Activated naive CD8-positive, alpha-beta T cell treated with anti-CD3 and anti-CD28 coated beads, Interleukin-2, amount 50 U/mL, for 24 hours (primary cell): ENCODE measurements at places on chromosomes 12 and 14.

DNA sequence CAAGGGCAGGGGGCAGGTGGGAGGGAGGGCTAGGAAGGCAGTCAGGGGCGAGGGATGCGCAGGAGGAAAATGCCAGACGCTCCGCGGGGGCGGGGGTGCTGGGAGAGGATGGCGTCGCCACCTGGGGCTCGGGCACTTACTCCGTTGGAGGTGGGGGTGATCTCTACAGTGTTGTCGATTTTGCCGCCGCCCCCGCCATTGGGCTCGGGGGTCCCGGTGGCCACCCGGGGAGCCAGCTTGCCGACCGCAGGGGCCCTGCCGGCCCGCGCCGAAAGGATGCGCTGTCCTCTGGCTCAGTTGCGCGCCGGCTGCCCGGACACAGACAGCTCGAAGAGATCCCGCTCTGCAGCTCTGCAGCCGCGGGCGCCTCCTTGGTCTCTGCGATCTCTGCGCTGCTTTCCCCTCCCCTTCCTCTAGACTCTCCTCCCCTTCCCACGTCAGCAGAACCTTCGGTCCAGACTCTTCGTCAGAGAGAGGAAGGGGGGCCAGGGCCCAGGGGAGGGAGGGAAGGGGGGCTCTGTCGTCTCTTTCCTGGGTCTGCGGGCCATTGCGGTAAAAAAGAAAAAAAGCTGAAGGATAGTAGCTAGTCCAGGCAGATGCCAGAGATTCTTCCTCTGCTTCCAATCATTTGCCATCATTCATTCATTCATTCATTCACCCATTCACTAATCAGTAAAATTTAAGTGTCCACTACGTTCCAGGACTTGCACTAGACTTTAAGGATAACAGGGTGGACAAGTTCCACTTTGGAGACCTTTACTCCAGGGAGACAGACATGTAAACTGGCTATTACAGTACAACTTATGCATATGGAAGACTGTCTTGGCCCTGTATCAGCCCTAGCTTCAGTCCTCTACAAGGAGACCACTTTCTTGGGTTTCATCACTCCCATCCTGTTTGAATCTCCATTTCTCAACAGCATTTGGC, at the start of gene SLC22A17:
TSS of gene SLC22A17 (minus strand) at position 382 of the 927 bp plus-strand sequence.
- peak; percentile 52 for DNase-seq

DNA sequence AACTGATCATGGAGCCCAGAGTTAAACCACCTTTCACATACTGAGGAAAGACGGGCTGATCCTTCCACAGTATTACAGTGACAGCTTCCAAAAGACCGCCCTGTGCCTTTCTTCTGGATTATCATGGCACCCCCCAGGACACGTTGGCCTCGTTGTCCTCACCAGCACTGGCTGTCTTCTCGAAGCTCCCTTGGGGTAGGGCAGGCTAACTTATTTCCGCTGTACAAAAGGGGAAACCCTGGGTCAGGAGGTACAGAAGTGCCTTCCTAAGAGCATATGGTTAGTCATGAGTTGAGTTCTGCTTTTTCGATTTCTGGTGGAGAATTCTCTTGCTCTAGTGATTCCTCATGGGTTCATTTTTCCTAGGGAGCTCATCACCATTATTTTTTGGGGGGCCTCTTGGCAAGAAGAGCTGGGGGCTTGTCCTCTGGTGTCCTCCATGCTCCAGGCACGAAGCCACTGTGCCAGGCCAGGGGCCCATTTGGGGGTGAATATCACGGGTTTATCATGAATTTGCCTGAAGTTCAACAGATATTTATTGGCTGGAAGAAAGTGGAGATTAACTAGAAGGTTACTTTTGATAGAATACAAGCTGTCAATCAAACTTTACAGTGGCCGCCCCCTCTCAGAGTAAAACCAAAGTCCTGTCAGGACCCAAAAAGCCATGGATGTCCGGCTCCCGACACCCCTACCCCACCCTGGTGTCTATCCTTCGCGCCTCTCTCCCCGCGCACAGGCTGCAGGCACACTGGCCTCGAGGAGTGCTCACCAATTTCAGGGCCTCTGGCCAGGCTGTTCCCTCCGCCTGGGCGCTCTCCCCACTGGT, 8.8 kb upstream of the TRAF3 start:
- DNase-seq = peak; percentile 18

DNA sequence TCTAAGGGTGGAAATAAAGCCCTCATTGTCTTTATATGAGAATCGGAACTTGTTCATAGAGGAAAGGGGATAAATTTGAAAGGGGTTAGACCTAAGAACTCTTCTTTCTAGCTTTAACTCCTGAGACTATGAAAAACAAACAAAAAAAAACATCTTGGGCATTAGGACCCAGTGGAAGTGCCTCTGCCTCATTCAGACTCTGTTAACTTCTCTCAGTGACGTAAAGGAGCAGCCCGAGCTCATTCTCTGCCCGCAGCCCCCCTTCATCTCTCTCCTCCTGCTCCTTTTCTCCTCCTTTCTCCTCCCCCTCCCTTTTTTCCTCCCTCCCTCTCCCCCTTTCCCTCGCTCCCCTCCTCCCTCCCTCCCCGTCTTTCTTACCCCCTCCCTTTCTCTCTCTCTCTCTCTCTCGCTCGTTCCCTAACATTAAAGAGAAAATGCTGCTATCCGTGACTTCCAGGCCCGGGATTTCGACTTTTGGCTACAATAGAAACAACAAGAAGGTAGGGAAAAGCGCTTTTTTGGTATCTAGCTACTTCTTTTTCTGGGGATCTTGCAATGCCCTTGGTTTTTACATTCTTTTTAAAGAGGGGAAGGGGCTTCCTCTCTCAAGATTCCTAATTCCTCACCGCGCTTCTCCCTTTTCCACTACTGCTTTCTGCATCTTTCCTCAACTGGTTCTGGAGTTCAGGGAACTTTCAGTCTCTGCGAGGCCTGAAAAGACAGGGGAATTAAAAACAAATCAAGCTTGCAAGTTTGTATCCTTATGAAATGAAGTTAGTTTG, at the start of gene RBMS2:
TSS of gene RBMS2 (plus strand) at position 231 of the 782 bp plus-strand sequence. CDS start at position 435, 204 bp downstream.
- DNase-seq = peak; percentile 35

GRCh38 chr12:131608740-131609690, 101.9 kb upstream of the SFSWAP start:
- DNase-seq = peak; percentile 75

GRCh38 chr12:125208334-125208733, 143.1 kb downstream of the AACS start:
- DNase-seq = no peak

- DNase-seq = no peak
These were observed 61.2 kb downstream of the DCAF5 start for GRCh38 chr14:69091695-69092094.
